ENCODE measurements at places on chromosomes 1 and 21.

- DNase-seq = no peak
Observed at GRCh38 chr1:80171631-80172030, 1165.1 kb upstream of the ADGRL4 start.

GRCh38 chr1:29237129-29237821 lies 953 bp downstream of the PTPRU start:
- DNase-seq = peak; percentile 60

GRCh38 chr1:93878501-93878888 lies 511 bp downstream of the DNTTIP2 start:
- DNase-seq = peak; percentile 24

DNA sequence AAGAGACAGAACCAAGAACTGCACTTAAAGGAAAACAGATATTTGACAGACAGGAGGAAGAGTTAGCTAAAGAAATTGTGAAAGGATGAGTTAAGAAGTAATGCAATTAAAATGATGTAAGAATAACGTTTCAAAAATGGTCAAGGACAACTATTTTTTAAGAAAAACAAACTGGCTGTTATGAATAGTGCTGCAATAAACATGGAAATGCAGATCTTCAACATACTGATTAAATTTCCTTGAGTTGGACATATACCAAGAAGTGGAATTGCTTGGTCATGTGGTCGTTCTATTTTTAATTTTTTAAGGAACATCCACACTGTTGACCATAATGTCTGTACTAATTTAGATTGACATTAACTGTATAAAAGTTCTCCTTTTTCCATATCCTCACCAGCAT lies 23.1 kb upstream of the PHTF1 start:
- DNase-seq = peak; percentile 25

GRCh38 chr1:65441464-65441863 lies 21.0 kb downstream of the LEPR start:
- no peak for DNase-seq

DNA sequence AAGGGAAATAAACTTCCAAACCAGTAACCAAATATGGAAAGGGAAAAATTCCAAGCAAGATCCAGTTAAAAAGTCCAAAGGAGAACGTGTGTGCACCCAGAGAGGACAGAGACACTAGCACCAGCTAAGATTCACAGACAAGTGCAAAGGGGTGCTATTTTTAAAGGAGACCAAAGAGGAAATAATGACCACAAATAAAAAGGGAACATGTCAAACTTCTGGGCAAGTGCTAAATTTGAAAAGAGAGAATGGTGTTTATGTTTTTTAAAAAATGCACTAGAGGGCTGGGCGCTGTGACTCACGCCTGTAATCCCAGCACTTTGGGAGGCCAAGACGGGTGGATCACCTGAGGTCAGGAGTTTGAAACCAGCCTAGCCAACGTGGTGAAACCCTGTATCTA lies 8.6 kb downstream of the JAM2 start:
- peak; percentile 20 for DNase-seq

- no peak for DNase-seq
Observed at GRCh38 chr1:22184892-22185612, 42.2 kb upstream of the WNT4 start.

GRCh38 chr1:170078610-170079189 lies 4.2 kb upstream of the KIFAP3 start:
- DNase-seq = no peak

GRCh38 chr21:45496968-45497845 lies 45.0 kb downstream of the SLC19A1 start:
- DNase-seq = no peak

GRCh38 chr1:239891621-239892358 lies 199.9 kb upstream of the FMN2 start:
- DNase-seq = no peak

GRCh38 chr1:61993331-61993961 lies 201.2 kb upstream of the L1TD1 start:
- no peak for DNase-seq

- no peak for DNase-seq
Observed at GRCh38 chr1:110556471-110556807, 37.5 kb upstream of the KCNA10 start.

- no peak for DNase-seq
Observed at GRCh38 chr1:52125736-52126359, 16.0 kb upstream of the ZFYVE9 start.

DNA sequence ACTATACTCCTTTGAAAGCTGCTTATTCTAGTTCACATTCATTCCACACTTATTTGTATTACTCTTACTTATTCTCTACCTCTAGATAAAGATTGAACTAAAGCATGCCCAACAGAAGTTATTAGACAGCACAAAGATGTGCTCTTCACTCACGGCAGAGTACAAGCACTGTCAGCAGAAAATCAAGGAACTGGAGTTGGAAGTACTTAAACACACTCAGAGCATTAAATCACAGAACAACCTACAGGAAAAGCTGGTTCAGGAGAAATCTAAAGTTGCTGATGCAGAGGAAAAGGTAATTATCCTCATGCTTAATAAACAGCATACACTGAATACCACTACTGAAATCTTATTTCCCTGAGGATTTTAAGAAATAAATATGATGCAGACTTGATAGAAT lies 81.3 kb upstream of the PPIH start:
- no peak for DNase-seq

DNA sequence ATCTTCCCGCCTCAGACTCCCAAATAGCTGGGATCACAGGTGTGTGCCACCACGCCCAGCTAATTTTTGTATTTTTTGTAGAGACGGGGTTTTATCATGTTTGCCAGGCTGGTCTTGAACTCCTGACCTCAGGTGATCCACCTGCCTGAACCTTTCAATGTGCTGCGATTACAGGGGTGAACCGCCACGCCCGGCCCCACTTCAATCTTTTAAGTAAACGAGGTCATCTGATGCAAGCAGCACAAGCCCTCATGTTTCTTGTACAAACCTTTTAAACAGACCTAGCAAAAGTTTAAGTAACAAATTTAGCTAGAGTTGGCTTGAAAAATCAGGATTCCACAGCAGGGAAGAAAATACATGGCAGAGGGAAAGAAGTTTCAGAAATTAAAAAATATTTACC lies 21.2 kb upstream of the USP1 start:
- DNase-seq = no peak

DNA sequence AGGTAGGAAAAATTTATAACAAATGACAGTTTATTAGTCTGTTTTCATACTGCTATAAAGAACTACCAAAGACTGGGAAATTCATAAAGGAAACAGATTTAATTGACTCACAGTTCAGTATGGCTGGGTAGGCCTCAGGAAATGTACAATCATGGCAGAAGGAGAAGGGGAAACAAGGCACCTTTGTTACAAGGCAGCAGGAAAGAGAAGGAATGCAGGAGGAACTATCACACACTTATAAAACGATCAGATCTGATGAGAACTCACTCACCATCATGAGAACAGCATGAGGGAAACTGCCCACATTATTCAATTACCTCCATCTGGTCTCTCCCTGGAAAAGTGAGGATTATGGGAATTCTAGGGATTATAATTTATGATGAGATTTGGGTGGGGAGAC lies 61.3 kb downstream of the ASB17 start:
- DNase-seq = no peak

DNA sequence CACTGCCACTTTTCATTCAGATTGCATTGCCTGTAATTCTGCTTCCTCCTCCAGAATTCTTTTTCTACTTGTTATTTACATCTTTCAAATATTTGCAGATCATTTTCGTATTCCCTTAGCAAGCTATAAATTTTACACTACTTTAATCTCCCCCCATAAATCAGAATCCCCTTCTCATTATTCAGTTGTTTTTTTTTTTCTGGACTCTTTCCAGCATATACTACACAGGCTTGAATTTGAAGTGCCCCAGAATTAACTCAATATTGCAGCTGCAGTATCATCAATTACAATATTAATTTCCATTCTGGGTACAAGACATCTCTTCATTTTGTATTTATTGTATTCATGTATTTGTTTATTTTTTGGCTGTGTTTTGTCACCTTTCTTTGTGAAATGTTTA lies 1494.3 kb downstream of the AMY1C start:
- DNase-seq = no peak

DNA sequence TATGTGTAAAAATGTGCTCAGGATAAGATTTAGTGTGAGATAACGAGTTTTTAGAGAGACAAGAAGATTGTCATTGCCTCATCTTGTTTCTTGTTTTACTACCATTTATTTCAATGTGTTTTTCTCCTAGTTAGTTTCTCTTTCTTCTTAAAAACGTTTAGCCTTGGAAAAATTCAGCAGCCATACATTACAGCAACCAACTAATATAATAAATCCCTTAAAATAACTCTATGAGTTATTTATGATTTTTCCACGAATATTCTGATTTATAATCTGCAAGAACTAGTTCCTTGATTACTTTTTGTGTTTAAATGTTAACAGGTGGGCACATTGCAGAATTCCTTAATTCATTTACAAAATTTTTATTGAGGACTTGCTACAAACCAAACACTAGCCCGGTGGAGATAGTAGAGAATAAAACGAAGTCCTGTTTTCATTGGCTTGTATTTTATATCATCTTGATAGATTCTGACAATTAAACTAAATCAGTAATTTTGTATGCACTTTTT lies 118.9 kb downstream of the OSBPL9 start:
- DNase-seq = no peak

DNA sequence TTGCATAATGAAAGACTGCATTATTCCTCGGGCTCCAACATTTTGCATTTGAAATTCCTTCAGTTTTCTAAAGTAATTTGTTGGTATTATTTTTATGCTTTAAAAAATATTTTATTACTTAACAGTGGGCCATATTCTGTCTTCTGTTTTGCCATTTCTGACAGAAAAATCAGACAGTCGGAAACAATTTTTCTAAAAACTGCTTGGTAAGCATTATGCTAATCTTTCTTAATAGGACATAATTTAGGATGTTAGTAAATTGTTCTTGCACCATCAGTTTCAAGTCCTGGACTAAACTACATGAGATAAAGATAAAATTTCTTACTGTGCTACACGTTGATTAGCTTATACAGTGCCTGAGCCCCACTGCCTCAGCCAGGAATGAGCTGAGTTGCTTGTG lies 11.2 kb downstream of the RGL1 start:
- DNase-seq = no peak

GRCh38 chr1:226366290-226366689 lies 41.6 kb downstream of the PARP1 start:
- no peak for DNase-seq

GRCh38 chr1:153390938-153391710 lies at the start of gene S100A8:
Gene S100A8 (minus strand): TSS chr1:153391073. CDS start chr1:153390535, 538 bp downstream.
- peak; percentile 21 for DNase-seq

- peak; percentile 72 for DNase-seq
Observed at GRCh38 chr1:115251856-115252255, 86.2 kb downstream of the NGF start.

DNA sequence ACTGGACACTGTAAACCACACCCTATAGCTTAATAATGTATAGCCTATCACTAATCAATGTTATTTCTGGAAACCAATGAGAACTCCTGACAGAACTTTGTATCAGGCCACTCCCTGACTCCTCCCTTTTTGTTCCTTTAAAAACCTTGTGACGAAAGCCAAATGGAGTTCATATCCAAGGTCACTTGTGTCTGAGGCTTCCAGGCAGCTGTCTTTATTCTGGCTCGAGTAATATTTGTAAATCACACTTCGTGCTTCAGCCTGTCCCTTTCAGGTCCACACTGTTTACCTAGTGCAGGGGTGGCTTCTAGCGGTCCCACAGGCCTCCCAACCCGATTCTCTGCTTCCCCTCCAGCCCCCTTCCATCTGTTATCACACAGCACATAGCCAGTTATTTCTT lies 16.2 kb upstream of the CAPN9 start:
- peak; percentile 79 for DNase-seq

GRCh38 chr1:183180634-183181056 lies 5.4 kb upstream of the LAMC2 start:
- DNase-seq = peak; percentile 83

DNA sequence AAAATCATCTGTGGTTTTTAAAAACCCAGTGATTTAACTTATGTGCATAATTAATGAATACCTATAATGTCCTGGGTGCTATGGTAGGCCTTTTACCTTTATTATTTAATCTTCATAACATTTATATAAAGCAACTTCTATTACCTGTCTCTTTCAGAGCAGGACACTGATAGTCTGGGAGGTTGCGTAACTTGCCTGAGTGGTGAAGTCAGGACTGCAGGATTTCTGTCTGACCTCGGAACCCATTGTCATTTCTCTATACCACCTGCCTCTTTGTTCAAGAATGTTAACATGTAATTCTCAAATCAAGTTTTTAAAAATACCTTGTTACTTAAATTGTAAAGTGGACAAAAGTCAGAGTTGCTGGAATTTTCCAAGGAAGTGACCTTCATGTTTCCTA lies 41.0 kb upstream of the BACH1 start:
- DNase-seq = no peak

GRCh38 chr21:26565111-26565510 lies 8.0 kb downstream of the CYYR1 start:
- DNase-seq = no peak

DNA sequence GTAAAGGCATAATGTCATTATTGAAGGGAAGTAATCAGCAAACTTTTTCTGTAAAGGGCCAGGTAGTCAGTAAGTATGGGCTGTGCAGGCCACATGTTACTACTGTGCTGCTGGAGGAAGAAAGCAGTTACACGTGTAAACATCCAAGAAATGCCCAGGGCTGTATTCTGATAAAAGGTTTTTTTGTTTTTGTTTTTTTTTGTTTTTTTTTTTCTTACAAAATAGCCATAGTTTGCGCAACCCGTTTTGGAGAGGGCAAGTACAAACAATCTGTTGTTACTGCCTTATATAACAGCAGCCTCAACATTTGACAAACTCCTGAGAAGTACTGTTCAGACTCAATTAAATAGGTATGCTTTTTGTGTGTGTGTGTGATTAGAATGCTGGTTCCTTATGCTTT lies 26.7 kb upstream of the MTMR11 start:
- DNase-seq = no peak

DNA sequence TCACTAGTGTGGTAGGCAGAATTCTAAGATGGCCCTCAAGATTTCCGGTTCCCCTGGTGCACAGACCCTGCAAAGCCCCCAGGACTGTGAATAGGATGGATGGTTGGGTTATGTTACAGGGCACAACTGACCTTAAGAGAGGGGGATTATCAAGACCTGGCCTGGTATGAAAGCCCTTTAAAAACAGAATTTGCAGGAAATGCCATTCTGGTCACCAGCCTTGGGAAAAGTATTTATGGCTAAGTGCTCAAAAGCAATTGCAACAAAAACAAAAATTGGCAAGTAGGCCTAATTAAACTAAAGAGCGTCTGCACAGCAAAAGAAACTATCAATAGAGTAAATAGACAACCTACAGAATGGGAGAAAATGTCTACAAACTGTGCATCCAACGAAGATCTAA lies 144.7 kb upstream of the EDN2 start:
- peak; percentile 36 for DNase-seq

GRCh38 chr1:111334169-111334568 lies 43.5 kb downstream of the CHIA start:
- DNase-seq = peak; percentile 26

- no peak for DNase-seq
Observed at GRCh38 chr1:44289530-44289929, 65.5 kb downstream of the ERI3 start.

GRCh38 chr1:231976231-231976630 lies 349.6 kb downstream of the DISC1 start:
- DNase-seq = no peak

GRCh38 chr21:26954662-26955121 lies 12.2 kb downstream of the ADAMTS5 start:
- DNase-seq = peak; percentile 92

All from myocyte (in vitro differentiated cells).